ENCODE measurements at places on chromosomes 11 and 22. TPM values are rescaled to one million over a fixed set of nuclear protein-coding genes. Genes with fewer than 3 reads are reported as not detected.
A peak's percentile ranks its signal among the peaks of the same experiment; 100 is the strongest.

DNA sequence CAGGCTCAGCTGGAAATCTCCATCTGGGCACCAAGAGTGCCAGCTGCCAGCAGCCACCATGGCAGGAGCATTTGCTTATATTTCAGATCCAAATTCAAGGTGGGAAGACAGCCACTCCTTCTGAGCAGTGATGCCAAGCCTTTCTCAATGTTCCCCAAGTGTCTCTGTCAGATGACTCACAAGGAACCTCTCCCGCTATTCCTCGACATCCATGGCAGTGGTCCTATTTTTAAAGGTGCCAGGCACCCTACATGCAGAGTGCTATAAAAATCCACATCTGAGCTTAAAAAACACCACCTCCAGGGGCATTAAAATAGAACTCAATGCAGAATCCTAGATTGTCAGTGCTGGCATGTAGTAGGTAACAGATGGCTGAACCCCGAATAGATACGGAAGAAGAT lies 112.1 kb downstream of the SLC1A2 start:
- no peak for DNase-seq

DNA sequence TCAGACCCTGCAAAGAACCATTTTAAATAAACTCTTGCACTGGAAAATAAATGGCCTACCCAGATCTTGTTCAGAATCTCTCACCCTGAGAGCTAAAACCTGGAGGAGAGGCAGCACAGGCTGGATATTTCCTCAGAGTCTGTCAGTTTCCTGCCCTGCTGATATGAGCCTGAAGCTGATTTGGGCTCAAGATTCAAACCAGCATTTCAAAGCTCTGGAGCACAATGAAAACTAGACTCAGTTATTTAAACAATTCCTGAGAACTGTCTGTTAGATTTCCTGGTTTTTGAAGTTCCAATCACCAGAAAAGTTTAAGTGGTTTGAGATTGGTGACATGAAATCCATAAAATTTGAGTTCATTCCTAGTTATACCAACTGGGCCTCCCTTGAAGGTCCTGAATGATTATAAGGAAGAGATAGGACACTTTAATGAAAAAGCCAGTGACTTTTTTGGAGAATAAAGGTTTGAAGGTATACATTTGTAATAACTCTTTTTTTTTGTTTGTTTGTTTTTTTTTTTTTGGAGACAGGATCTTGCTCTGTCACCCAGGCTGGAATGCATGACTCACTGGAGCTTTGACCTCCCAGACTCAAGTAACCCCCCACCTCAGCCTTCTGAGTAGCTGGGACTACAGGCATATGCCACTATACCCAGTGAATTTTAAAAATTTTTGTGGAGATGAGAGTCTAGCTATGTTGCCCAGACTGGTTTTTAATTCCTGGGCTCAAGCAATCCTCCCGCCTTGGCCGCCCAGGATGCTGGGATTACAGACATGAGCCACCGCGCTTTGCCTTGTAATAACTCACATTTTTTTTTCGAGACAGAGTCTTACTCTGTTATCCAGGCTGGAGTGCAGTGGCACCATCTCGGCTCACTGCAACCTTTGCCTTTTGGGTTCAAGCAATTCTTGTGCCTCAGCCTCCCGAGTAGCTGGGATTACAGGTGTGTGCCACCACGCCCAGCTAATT lies 8.0 kb upstream of the ESAM start:
- DNase-seq, result peak; percentile 7

DNA sequence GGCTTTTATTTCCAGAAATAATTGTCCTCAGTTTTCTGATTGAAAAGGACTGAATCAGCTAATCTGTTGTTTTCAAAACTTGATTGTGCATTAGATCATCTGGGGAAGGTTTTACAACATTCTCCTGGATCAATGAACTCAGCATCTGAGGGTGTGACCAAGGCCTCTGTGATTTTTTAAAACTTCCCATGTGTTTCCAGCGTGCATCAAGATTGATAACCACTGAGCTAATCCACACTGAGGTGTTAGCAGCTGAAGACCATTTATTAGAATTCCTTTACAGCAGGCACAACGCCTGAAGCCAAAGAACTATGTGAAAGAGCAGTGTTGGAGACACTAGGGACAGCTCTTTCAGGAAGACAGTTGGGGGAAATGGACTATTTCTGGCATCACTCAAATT lies 10.2 kb downstream of the VSTM5 start:
- no peak for DNase-seq

GRCh38 chr22:31289344-31289743 lies 2.9 kb downstream of the PIK3IP1 start:
- DNase-seq, result no peak

GRCh38 chr22:43320943-43321900 lies 21.9 kb downstream of the SCUBE1 start:
- DNase-seq, result no peak

DNA sequence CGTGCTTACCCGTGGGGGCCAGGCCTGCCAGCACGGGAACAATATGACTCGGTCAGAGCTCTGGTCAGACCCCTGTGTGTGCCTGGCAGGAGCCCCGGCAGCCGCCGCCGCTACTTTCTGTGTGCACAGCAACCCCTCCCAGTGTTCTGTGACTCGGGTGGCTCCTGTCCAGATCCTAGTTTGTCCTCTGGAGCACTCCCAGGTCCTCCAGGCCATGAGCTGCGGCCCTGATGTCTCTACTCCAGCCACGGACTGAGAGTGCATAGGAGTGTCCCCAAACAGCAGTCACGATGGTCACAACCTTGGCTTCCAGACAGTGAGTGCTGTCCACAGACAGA lies 3.2 kb downstream of the NDUFS8 start:
- no peak for DNase-seq

GRCh38 chr11:61725781-61726231 lies 26.6 kb upstream of the MYRF start:
- no peak for DNase-seq

GRCh38 chr22:30892286-30892685 lies 76.3 kb downstream of the MORC2 start:
- no peak for DNase-seq

GRCh38 chr11:106187860-106188456 lies 110.5 kb downstream of the AASDHPPT start:
- no peak for DNase-seq

DNA sequence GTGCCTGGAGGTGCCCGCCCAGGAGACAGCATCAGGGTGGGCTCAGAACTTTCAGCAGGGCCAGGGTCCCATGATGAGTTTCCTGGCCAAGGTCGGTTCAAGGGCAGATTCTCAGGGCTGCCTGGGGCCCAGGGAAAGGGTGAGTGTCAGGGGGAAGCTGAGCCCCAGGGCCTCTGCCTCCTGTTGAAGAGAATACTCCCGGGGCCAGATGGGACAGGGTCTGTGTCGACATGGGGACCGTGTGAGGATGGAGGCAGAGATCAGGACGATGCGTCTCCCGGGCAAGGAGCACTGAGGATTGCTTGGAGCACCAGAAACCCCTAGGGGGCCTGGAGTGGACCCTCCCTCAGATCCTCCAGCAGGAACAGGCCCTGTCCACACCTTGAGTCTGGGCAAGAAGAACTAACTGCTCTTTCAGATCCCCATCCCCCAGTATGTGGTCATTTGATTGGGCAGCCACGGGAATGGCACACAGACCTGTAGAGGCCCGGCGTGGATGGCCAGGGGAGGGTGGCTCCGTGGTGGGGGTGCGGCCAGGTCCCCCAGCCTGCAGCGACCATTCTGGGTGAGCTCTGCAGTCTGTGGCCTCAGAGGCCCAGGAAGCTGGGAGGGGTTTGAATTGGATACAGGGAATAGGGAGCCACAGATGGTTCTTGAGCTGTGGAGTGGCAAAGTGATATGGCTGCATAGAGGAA lies 1078.7 kb downstream of the BRD1 start:
- no peak for DNase-seq

GRCh38 chr11:27698872-27699241 lies 1.4 kb downstream of the BDNF start:
- peak; percentile 55 for DNase-seq

The GPHA2 gene
- not detected for total RNA-seq

The IFITM1 gene
- total RNA-seq, result 399 TPM

The TBX10 gene
- total RNA-seq, result not detected

The RBFOX2 gene
- 85.0 TPM for total RNA-seq

The FGF3 gene
- total RNA-seq, result not detected

The MMP10 gene
- total RNA-seq, result 5.2 TPM

The MUC6 gene
- not detected for total RNA-seq

The ASCL3 gene
- total RNA-seq, result not detected

Measured in foreskin keratinocyte (primary cell).